Activated CD8-positive, alpha-beta T cell treated with anti-CD3 and anti-CD28 coated beads, Interleukin-2, amount 10 ng/mL, durations not matched to agents 7 days and 5 days (primary cell): ENCODE measurements at places on chromosomes 12 and 14. TPM values are rescaled to one million over a fixed set of nuclear protein-coding genes. Genes with fewer than 3 reads are reported as not detected.

DNA sequence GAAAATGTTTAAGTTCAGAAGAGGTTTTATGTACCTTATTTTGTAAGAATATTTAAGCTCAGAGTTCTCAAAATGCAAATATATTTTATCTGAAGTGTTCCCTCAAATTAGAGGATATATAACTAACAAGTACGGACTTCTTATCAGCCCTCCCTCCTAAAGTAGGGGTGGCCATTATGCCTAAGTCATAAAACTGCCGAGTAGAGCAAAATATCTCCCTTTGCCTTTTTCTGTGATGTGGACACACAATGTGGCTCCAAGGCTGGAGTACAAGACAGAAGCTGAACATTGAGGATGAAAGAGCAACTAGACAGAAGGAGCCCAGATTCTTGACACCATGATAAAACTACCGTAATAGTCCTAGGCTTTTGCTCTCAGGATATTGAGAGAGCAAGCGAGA, 120.9 kb downstream of the MED13L start:
- DNase-seq = no peak

- DNase-seq = peak; percentile 76
Measured at GRCh38 chr12:117212563-117213190, 22.4 kb upstream of the FBXO21 start.

DNA sequence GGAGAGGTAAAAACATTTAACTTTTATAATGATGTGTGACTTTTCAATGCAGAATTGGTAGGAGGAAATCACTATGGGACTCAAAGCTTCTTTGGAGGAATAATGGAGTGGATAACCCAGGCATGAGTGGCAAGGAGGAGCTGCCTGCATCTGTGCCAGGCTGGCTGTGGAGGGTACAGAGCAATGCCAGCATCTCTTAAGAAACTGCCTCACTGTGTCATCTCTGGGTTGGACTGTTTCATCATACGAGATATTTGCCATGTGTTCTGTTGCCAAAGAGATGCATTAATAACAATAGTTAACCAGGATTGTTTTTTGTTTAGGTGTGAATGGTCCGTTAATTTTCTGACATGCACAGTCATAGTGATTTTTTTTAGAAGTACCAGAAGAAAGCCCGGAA, 183.7 kb upstream of the NTF3 start:
- no peak for DNase-seq

Gene NKX2-8
- total RNA-seq = not detected
